ENCODE measurements at places on chromosomes 5 and 9.

GRCh38 chr9:36717276-36717675 is 144.6 kb downstream of the MELK start:
- no peak for DNase-seq

DNA sequence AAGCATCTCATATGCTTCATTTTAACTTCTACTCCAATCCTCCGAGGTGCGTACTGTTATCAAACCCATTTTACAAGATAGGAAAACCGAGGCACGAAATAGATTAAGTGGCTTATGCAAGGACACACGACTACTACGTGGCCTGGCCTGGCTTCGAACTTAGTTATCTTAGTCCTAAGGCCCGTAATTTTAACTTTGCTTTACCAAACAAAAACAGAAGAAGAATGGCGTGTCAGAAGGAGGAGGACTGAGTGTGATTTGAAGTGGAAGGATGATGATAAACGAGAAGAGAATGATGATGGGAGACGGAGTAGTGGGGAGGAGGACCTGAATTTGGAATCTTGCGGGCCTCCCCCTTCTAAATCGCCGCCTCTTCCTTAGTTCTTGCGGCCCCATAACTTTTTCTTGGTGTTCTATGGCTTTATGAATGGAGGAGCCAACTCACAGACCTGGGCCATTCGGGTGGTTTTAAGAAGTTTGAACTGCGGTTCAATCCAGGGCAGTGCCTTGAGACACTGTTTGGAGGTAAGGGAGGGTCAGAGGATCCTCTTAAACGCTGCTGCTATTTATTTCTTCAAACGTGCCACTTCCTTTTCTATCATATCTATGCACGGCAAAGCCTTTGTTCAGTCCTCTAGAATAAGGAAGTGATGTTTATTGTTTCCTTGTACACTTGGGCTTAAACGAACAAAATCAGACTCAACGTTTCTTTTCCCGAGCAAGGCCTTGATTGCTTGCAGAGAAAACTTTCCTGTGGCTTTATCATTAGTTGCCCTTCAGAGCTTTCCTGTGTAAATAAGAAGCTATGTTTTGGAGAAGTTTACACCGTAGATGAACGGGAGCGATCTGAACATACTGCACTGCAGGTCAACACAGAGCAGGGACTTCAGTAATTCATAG is 795 bp downstream of the CNOT8 start:
- DNase-seq, result no peak

DNA sequence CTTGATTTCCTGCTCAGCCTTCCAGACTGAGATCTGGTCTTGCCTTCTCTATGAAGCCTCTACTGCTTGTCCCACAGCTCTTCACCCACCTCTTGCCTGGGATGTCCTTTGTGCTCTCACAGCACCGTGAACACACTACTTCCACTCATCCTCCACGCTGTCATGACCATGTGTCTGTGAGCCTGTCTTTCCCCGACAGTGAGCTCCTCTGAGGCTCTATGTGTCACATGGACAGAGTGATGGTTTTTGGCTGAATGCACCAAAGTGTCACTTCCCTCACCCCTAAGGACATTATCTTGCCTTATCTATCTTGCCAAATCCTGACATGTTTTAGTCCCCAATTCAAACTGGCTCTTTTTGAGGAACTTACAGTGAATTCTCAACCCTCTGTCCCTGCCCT is 11.3 kb downstream of the PHYKPL start:
- no peak for DNase-seq

GRCh38 chr9:98968601-98969337 is 25.1 kb downstream of the COL15A1 start:
- no peak for DNase-seq

DNA sequence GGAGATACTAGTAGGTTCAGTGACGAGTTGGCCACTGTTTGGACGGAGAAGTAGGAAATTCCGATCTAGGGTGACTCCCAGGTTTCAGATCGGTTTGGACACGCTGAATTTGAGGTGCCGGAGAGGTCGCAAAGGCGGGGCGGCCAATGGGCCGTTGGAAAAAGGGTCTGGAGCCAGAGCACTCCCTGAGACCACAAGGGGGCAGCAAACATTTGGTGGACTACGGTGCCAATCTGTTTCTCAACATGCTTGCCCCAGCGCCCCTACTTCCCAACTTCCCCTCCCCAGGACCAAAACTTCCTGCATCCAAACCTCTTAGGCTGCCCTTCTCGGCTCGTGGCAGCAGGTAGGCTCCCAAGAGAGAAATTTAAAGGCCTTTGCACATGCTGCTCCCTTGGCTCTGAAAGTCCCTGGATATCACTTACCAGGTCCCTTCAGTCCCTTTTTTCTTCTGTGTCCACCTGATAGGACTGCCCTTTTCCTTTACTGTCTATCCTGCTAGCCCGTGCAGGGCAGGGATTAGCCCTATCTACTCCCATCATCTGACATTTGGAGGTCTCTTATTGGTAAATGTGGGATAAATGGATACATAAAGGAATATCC is 992 bp upstream of the RPP25L start:
- peak; percentile 46 for DNase-seq

DNA sequence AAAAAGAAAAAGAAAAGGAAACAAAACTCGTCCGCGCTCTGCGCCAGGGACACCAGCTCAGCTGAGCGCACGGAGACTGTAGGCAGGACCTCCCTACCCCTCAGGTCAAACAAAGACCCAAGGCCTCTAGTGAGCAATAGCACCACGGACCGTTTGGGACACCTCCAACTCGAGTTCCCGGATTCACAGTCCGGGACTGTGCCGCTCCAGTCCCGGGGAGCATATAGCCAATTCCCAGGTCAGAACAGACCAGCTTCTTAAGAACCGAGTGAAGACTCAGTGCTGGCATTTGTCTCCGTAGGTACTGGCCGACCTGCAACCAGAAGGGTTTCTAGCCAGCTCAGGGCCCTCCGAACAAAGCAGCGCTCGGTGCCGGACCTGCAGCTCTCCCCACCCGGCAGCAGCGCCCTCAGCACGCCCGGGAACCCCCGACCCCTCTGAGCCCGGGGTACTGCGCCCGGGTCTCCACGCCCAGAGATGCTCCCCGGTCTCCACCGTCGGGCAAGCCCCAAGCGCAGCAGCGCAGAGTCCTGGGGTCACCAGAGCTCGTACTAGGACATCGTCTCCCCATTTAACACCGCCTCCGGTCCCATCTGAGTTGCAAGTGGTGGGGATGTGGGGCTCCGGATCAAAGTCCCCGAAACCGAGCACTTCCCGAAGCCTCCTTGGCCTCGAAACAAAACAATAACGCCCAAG is 591 bp downstream of the ABCA1 start:
- DNase-seq, result no peak

DNA sequence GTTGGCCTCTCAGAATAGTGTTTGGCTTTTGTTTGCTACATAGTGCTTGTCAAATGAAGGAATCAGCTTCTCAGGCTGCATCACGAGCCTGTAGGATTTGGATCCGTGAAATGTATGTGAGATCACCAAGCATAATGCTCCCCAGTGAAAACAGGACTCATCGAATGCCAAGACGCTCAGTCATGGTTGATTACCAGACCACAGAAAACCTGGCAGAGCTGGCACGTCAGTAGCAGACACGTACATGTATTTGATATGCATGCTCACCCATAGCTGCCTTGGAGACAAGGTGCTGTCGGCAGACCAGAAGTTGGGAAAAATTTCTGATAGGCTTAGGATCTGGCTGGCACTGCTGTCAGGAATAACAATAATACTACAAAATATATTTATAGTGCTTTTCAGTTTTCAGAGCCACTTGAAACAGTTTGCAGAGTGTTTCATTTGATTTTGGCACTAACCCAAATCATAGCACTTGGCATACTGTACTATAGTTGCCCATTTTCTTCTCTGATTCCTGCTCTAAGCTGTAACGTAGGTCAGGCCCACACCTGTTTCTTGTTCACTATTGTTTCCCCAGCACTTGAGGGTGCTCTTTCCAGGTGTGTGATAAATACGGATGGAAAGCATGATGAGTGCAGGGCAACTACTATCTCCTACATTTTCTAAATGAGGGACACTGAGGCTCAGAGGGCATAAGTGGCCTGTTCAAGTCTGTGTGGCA is 226.1 kb downstream of the NR3C1 start:
- peak; percentile 85 for DNase-seq

- no peak for DNase-seq
Measured at GRCh38 chr5:42498000-42498399, 74.8 kb downstream of the GHR start.

- no peak for DNase-seq
Measured at GRCh38 chr5:154368041-154368800, 77.6 kb upstream of the SAP30L start.

- DNase-seq, result no peak
Measured at GRCh38 chr5:171669571-171669970, 116.0 kb upstream of the SMIM23 start.

DNA sequence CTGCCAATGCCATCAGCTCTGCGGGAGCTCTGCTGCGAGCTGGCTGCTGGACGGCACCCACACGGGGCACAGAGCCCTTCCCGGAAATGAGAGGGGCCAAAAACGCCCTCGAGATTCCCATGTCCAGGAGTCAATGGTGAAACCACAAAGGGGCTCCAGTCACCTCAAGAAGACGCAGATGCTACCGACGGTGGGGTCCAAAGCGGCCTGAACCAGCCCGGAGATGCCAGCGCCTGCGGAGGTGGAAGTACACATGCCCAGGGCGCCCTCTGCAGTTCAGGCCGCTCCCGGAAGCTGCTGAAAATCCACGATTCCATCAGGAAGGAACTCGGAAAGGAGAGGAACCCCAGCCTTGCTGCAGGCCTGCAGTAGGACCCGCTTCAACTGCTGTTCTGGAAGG is 82.4 kb upstream of the SELENOP start:
- DNase-seq, result no peak

DNA sequence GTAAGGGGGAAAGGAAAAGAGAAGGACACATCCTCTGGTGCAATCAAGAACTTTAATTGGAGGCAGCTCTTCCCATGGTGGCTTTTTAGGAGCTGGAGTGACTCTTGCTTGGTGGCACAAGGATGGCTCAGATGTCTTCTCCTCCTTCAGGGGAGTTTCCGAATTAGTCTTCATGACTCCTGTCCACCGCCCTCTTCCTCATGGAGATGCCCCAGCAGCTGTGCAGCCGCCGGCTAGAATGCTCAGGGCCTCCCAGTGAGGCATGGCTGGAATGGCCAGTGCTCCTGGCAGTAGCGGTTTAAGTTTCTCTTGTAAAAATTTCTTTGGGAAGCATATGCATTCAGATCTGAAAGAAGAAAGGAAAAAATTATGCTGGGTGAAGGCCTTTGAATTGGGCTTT is 8.8 kb upstream of the TEX53 start:
- no peak for DNase-seq

- DNase-seq, result no peak
Measured at GRCh38 chr9:13929013-13929412, 384.9 kb downstream of the NFIB start.

DNA sequence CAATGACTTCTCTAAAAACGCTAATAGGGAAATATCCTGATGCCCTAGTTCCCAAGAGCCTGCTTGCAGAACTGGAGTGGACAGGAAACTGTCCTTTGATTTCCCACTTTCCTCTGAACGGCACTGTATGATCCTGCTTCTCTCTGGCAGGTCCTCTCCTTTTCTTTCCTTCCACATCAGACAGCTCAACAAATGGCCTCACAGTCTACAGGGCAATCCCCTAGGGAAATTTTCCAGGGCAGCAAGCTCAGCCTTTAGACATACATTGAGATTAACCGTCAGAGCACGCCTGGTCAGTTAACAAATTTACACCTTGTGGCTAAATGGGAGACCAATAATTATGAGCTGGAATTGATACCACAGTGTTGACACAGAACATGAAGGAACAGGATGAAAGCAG is 164.9 kb downstream of the SLC24A2 start:
- DNase-seq, result no peak

GRCh38 chr5:74085186-74085585 is 459.2 kb downstream of the ARHGEF28 start:
- DNase-seq, result peak; percentile 55

DNA sequence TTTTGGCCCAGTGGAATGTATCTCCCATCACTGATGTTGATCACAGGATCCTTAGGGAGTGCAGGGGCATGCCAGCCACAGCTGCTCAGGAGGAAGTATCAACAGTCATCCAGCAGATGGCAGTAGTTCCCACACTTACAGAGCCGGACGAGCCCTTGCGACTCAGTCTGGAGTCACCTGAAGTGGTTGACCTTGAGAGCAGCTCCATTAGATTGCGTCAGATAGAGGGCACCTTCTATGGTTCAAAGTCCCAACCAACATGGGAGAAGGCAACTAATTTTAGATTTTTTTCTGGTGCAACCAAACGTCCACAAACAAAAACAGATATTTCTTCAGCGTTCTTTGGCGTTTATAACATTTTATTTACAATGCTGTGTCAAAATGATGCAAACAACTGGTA is 124.5 kb downstream of the EGFLAM start:
- no peak for DNase-seq

GRCh38 chr5:132840896-132841295 is 10.4 kb upstream of the SHROOM1 start:
- no peak for DNase-seq

DNA sequence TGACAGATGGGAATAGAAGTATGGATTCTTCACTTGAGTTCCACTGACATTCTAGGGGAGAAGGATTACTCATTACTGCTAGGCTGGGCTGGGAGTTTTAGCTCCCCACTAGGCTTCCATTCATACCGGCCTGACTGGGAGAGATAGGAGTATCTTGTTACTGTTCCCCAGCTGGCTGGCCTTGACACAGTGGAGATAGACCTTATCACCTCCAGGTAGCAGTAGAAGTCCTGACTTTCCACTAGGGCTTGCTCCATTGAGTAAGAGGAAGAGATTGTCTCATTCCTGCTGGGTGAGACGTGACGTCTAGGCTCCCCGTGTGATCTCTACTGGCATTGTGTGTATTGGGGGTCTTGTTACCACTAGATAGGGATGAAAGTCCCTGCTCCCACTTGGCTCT is 156.4 kb downstream of the CACNA1B start:
- DNase-seq, result no peak

- no peak for DNase-seq
Measured at GRCh38 chr5:91212714-91213092, 170.4 kb downstream of the ARRDC3 start.

DNA sequence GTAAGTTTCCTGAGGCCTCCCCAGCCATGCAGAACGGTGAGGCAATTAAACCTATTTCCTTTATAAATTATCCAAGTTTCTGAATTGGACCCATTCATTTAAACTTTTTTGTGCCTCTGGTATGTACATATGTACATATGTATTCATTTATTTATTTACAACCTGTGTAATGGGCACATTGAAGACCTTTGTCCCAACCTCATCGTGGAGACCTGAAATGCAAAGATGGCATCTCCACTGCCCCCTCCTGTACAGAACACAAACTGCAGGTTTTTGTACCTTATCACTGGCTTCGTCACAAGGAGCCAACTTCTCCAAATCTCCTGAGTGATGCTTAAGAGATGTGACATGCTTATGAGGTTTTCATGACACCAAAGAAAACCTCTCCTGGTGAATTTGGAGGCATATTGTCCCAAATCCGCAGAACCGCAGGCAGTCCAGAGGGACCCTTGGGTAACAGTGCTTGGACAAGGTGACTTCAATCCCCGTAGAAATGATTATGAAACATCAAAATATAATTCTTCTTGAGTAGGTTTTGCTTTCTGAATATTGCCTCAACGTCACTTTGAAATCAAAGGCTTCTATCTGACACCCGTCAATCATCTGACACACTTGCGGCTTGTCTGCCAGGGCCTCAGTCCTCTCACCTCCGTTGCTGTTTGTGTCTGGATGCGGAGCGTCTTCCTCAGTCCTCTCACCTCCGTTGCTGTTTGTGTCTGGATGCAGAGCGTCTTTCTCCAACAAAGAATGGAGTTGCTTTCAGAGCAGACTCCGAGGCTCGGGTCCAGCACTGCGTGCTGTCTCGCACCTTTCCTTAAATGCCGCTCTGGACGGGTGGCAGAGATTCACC is 135.0 kb upstream of the IRX4 start:
- no peak for DNase-seq
